ENCODE measurements at places on chromosomes 7 and 10. TPM values are rescaled to one million over a fixed set of nuclear protein-coding genes. Genes with fewer than 3 reads are reported as not detected.
A peak's percentile ranks its signal among the peaks of the same experiment; 100 is the strongest.

Gene TFEC
- 2.3 TPM for total RNA-seq

Gene LDB3
- total RNA-seq, result 0.96 TPM

Gene OR2A12
- total RNA-seq, result not detected

Gene FAM241B
- total RNA-seq, result 3.5 TPM

Gene PDGFA
- total RNA-seq, result 57.5 TPM

Gene MUC3A
- total RNA-seq, result 184 TPM

Gene KLLN
- total RNA-seq, result 0.90 TPM

Gene CALML5
- not detected for total RNA-seq

Gene CLEC5A
- 0.41 TPM for total RNA-seq

- no peak for DNase-seq
Observed at GRCh38 chr7:42283553-42283952, 46.5 kb upstream of the GLI3 start.

DNA sequence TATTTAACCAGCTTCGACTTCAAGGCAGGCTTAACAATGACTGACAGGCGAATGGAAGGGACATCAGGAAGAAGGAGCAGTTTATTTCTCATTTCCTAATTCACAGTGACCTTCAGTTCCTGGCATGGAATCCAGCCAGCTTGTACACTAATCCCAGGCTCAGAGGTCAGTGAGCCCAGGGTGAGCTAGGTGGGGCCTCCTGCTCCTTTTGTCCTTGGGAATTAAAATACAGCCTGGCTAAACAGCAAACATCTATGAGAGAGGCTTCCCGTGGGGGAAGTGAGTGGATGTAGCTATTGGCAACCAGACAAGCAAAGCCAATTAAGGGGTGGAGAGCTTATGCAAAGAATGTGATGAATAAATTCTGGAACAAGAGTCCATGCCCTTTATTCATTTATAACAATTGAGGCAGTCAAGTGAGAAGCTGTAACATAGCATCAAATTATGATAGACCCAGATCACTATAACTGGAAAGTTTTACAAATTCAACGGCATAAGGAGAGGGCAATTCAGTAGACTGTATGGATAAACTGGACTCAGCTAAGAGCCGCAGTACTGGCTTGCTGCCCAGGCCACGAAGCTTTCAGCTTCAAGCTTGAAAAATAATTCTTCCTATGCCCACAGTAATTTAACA is 57.1 kb downstream of the STK17A start:
- peak; percentile 53 for DNase-seq

- no peak for DNase-seq
Observed at GRCh38 chr7:90298145-90299038, 22.7 kb downstream of the FAM237B start.

DNA sequence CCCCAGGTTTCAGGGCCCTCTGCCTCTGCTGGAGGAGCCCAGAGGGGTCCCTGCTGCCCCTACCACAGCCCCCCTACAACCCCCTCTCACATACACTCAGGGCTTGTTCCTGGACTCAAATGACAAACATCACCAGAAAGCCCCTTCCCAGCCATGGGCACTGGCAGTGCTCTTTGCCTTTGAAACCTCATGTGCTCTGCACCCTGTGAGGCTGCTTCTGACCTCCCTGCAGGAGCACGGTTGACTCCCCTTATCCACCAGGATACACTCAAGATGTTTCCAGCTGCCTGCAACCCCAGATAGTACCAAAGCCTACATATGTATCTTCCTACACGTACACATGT is 3.5 kb upstream of the ADIRF start:
- peak; percentile 16 for DNase-seq

DNA sequence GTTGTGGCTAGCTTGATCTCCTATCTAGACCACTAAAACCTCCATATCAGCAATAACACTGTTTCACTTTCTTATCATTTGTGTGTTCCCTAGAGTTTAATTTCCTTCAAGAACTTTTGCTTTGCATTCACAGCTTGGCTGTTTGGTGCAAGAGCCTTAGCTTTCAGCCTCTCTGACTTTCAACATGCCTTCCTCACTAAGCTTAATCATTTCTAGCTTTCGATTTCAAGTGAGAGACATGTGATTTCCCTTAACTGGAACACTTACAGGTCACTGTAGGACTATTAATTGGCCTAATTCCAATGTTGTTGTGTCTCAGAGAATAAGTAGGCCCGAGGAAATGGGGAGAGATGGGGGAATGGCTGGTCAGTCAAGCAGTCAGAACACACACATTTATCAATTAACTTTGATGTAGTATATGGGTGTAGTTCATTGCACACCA is 10.6 kb upstream of the BPGM start:
- no peak for DNase-seq

DNA sequence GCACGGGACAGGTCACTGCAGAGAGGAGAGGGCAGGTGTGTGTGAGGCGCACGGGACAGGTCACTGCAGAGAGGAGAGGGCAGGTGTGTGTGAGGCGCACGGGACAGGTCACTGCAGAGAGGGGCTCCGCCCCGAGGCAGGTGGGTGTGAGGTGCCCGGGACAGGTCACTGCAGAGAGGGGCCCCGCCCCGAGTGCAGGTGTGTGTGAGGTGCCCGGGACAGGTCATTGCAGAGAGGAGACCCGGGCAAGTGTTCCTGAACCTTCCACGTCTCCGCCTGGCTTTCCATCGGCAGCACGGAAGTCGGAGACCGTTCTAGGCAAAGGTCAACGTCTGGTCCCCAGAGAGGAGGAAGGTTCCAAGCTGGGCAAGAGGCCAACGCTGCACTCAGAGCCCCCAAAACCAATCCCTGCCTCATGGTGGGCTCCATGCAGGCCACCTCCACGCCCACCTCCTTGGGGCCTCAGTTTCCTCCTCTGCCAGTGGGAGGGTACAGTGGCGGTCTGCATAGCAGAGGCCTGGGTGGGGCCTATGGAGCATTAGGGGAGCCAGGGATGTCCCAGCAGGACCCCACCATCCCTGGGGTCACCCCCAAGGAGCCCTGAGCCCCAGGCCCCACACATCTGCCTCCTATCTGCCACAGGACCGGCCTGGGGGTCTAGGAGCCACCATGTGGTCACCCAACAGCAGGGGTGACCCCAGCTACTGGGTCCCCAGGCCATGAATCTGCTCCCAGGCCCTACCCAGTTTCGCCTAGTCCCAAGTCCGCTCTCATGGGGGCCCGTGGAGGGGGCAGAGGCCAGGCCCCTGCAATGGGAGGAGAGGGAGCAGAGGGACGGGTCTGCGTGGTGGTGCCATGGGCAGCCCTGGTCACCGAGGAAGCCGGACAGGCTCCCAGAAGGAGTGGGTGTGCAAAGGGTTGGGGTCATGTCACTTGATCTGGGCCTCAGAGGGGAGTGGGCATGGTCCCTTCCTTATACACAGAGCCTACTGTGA is 57.0 kb downstream of the STK32C start:
- no peak for DNase-seq

DNA sequence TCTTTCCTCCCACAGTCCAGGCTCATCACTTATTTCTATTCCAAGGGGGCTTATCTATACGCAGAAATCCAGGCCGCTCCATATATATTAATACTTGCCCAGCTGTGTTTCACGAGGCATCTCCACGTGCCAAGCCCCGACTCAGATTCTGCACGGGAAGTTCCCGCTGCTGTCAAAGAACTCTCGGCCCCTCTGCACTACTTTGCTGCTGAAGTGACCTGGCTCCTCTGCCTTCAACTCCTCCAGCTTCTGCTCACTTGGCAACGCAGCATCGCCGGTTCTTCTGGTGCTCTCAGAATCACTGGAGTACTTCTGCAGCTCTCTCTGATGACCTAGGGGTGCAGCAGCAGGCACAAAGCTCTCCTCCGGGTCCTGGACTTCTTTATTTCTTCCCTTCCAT is 9.7 kb upstream of the CHST12 start:
- DNase-seq, result no peak

- no peak for DNase-seq
Observed at GRCh38 chr10:77321838-77322237, 315.8 kb downstream of the KCNMA1 start.

DNA sequence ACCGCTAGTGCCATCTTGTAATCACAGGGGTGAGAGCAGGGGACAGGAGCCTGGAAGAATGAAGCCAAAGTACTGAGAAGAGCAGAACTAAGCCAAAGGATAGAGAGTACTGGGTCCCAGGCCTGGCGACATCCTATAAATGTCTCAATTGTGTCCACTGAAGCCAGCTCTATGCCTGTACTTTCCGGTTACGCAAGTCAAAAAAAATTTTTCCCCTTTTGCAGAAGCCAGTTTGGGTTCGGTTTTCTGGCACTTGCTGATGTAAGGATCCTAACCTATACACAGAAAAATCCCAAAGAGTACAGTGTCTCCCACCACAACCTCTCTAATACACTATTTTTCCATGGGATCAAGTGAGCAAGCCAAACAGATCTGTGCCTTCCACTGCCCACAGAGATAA is 61.1 kb downstream of the PLXNA4 start:
- DNase-seq, result no peak

DNA sequence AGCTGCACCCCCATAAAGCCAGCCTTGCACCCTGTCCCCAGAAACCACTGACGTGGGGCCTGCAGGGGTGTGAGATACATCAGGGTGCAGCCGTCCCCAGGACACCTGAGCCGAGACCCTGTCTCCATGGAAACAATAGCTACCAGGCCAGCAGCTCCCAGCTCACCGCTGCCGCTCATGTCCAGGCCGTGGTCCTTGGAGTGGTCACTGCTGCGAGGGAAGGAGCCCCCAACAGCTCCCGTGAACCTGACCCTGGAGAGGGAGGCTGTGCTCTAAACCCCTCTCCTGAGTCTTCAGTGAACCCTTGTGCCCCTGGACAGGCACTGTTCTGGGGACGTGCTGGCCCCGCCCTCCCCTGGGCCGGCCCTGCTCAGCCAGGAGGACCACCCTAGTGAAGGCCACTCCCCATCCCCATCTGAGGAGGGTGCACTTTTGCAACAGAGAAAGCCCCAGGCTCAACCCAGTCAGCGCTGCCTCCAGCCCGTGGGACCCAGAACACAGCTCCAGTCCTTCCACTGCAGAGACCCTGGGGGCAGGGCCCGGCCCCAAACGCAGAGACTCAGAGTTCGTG is 19.6 kb upstream of the INPP5A start:
- DNase-seq, result no peak

DNA sequence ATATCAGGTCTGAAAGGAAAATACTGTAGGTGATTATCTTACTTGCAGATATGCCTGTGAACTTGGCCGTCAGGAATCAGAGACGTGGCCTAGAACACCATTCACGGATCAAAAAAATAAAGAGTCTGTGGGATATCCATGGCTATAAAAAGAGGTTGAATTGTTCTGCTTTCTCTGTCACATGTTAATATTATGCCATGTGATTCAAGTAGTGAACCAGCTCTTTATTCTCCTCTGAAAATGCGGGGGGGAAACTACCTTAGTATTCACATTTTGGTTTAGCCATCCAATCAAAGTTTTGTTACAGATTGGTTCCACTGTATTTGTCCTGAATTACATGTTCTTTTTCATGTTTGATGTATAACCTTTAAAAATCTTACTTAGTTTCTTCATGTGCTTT is 120.5 kb downstream of the CCNY start:
- no peak for DNase-seq

DNA sequence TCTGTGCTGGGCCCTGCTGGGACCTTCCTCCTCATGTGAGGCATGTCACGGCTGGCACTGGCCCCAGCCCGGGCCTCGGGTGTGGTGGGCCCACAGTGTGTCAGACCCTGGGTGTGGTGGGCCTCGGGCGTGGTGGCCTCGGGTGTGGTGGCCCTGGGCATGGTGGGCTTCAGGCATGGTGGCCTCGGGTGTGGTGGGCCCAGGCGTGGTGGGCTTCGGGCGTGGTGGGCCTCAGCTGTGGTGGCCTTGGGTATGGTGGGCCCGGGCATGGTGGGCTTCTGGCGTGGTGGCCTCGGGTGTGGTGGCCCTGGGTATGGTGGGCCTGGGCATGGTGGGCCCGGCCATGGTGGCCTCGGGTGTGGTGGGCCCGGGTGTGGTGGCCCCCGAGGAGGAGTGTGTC is 40.4 kb downstream of the NKX6-2 start:
- no peak for DNase-seq

GRCh38 chr7:112462236-112462635 is 12.0 kb downstream of the IFRD1 start:
- DNase-seq, result no peak

- peak; percentile 69 for DNase-seq
Observed at GRCh38 chr7:1567049-1567771, 2.6 kb downstream of the PSMG3 start.

GRCh38 chr7:127477295-127478023 is 85.0 kb upstream of the ZNF800 start:
- DNase-seq, result no peak

DNA sequence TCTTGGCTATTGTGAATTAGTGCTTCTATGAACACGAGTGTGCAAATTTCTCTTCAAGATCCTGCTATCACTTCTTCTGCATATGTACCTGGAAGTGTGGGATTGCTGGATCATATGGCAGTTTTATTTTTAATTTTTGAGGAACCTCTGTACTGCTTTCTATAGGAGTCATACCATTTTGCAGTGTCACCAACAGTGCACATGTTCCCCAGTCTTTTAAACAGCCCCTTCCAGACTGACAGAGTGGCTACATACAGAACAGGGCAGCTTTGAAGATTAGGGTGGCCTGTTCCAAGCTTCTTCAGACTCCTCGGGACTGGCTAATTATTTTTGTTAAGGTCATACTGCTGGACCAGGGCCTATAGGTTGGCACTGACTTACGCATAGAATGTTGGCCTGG is 82.9 kb downstream of the AUTS2 start:
- DNase-seq, result no peak

GRCh38 chr7:716222-716621 is 10.3 kb upstream of the DNAAF5 start:
- DNase-seq, result no peak

GRCh38 chr10:125687507-125688185 is 4.7 kb upstream of the TEX36 start:
- DNase-seq, result no peak

- DNase-seq, result no peak
Observed at GRCh38 chr10:131858118-131858515, 42.7 kb upstream of the PPP2R2D start.

GRCh38 chr10:73253225-73253555 is 746 bp upstream of the MRPS16 start:
- DNase-seq, result peak; percentile 9

DNA sequence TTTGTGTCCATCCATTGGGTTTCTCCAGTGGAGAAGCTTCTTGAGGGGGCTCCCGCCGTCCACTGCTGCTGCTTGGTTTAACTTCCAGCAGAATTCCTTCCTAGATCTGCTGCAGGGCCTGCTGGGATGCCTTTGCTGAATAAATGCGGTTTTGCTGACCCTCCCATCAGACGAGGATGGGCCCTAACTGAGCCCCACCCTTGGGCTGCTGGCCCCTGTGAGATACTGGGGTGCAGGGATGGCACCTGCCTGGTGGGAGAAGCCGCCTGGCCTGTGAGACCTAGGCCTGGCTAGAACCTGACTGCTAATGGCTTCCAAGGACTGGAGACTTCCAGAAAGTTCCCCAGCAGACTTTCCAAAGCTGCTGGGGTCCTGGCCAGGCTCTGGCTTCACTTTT is 43.8 kb downstream of the ZNF467 start:
- DNase-seq, result no peak

- DNase-seq, result no peak
Observed at GRCh38 chr7:22989643-22990587, 24.0 kb downstream of the HYCC1 start.

DNA sequence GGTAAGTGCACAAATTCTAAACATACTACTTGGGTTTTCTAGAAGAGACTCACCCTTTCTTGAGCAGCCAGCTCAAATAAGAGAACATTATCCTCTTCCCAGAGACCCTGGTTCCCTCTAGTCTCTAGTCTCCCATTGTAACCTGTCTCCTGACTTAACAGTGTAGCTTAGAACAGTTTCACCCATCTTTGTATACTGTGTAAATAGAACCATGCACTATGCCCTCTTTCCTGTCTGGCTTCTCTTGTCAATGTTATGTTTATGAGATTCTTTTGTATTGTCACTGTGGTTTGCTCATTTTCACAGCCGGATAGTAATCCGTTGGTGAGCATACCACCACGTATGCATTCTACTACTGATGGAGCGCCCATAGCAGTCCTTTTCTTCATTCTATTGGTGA is 227.4 kb upstream of the PLPP4 start:
- DNase-seq, result no peak
